Heart left ventricle (tissue), 16 donors: ENCODE measurements at places on chromosomes 5 and 9. TPM values are rescaled to one million over a fixed set of nuclear protein-coding genes. Genes with fewer than 3 reads are reported as not detected.

Gene DNAI1
- 0.43 TPM for total RNA-seq

- DNase-seq = no peak
Measured at GRCh38 chr5:133051061-133051541, 712 bp upstream of the HSPA4 start.

Gene DMRT3
- not detected for total RNA-seq

DNA sequence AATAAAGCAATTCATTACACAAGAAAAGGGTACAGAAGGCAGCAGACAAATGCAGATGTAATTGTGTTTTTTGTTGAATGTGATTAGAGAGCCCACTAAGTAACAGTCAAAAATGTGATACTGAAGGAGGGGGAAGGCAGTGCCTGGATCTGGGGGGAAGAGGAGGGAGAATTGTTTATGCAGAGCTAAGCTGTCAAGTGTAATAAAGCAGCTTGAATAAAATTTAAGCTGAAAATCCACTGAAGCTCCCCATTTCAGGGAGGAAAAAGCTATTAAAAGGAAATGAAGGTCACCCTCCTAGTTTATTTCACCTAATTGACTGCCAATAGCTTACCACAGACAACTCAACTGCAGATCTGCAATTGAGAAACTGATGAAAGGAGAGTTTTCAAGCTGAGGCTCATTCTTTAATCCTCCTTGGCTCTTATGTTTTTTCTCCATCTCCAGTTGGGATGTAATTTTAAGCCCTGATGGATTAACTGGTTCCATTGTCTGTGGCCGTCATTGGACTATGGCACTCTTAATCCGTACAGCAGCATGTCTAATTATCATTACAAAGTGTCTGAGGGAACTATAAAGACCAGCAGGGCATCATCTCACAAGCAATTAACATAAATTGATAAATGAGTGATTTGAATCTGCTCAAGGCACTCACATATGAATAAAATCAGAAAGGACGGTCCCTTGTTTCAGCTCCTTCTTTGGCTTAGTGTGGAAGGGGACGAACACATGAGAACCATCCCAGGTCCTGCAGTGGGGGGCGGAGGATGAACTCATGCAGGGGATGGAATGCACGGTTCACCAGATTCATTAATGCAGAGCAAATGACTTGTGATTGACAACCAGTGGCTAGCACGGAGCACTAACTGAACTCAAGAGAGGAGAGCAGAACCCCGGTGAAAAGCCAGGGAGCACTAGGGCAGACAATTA, 38.5 kb downstream of the TLE1 start:
- DNase-seq = no peak

Gene PCDHA9
- not detected for total RNA-seq

Gene CTNND2
- 20.2 TPM for total RNA-seq

DNA sequence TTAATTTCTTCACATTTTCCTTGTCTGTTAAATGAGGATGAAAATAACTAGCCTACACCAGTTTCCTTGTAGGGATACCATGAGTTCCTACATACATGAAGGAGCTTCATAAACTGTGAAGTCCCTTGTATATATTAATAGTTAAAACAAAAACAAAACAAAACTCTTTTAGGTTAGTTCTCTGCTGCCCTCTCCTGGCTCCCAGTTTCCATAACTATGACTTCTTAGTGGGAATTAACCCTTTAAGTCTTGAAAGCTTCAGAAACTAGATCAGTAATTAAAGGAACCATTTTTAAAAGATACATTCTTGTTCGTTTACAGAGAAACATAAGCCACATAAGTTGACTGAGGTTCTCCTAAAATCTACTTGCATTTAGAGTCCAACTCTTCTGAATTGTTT, 500.0 kb upstream of the C9orf72 start:
- DNase-seq = no peak

DNA sequence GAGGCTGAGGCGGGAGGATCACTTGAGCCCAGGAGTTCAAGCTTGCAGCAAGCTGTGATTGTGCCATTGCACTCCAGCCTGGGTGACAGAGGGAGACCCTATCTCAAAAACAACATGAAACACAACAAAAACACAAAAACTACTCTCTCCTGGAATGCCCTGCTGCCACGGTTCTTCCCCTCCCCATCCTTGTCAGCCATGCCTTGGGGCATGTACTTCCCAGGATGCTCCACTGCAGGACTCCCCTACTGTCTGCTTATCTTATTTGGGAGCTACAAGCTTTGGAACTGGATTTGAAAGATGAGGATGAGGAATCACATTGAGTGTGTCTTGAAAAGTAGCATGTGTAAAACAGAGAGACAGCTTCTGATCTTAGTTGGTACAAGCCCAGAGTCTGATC, 40.1 kb upstream of the KIAA1958 start:
- no peak for DNase-seq

- no peak for DNase-seq
Measured at GRCh38 chr5:171714261-171714660, 71.4 kb upstream of the SMIM23 start.

- DNase-seq = no peak
Measured at GRCh38 chr5:172149073-172149472, 39.0 kb downstream of the STK10 start.

DNA sequence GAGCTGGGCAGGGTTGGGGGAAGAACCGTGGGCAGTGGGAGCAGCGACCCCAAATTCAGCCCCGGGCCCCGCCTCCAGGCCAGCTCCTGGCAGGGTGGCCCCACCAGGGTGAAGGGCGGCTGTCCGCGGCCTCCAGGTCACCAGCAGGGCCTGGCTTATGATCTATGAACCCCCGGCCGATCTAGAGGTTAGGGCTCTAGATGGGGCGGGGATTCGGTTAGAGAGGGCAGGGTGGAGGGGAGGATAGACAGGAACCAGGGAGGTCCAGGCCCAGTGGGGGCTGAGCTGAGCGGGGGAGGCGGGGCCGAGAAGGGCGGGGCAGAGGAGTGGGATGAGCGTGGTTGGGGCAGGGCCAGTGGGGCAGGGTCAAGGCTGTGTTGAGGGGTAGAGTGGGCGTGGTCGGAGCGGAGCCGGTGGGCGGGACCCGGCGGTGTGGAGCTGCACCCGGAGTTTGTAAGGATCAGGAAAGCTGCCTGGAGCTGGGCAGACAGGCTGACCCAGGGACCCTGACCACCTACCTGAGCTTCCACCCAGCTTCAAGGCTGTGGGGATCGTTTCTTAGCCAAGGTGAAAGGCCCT, 29.3 kb upstream of the OBP2B start:
- DNase-seq = peak; percentile 88

DNA sequence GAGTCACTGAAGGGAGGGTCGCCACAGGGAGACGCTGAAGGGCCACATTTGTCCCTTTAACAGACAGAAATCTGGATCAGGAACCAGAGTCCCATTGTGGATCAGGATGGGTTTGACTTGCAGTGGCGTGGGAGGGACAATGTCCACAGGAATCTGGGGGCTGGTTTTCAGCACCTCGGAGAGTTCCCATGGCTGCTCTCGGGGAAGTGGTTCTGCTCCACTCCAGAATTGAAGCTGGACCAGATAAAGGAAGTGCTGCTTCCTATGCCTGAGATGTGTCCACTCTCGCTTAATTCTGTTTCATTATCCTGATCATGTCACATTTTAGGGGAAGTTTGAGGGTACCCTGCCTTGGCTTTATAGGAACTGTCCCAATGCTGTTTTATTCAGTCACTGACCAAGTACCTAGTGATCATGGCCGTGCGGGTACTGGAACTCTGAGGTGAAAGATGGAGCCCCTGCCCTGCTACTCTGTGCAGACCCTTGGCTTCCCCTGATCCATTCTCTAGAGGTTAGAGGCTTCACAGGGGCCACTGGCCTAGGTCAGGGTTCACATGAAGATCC, 28.7 kb downstream of the ENHO start:
- peak; percentile 60 for DNase-seq

Gene IFNB1
- total RNA-seq = not detected

- DNase-seq = peak; percentile 67
Measured at GRCh38 chr9:34547960-34548611, 25.3 kb upstream of the ENHO start.

Gene TXNDC8
- not detected for total RNA-seq

Gene FOXD4L3
- total RNA-seq = not detected

Gene KIF12
- not detected for total RNA-seq

Gene NAA35
- total RNA-seq = 15.6 TPM

Gene CD14
- 17.7 TPM for total RNA-seq

GRCh38 chr9:113462781-113463286, 693 bp upstream of the RGS3 start:
- DNase-seq = no peak

GRCh38 chr5:169646856-169647255, 9.8 kb downstream of the DOCK2 start:
- no peak for DNase-seq

DNA sequence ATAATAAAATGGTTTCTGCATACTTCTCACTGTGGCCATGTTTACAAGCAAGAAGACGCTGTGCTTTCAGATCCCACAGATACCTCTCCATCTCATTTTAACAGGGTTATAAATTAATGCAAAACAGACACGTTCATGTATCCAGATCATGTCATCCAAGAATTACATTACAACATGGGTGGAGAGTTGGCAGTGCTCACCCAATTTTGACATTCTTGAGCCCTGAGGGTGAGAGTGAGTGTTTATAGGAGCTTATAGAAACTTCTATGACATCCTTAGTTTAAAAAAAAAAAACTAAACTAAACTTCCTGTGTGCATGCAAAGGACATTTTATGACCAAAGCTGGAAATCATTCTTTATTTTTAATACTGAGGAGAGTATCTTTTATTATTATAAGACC, 9.1 kb downstream of the PRKACG start:
- DNase-seq = no peak

DNA sequence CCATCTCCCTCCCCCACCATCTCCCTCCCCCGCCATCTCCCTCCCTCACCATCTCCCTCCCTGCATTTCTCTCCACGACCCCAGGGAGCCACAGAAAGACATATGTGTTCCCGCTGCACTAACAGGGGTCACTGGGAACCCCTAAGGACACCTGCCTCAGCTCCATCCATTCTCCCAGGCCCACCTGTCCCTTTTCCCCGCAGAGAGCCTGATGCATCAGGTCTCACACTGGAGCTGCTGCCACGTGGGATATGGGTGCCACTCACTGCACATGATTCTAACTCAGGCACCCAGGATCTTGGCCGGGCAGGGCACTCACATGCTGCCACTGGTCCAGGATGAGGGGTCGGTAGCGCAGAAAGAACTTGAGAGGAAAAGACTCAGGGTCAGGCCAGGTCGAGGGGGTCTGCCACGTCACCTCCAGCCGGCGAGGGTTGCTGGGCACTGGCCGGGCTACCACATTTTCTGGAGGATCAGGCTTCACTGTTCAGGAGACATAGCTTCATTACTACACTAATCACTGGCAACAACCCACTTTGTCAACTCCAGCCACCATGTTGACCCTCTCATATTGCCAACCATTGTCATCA, 33.2 kb upstream of the ENHO start:
- no peak for DNase-seq

DNA sequence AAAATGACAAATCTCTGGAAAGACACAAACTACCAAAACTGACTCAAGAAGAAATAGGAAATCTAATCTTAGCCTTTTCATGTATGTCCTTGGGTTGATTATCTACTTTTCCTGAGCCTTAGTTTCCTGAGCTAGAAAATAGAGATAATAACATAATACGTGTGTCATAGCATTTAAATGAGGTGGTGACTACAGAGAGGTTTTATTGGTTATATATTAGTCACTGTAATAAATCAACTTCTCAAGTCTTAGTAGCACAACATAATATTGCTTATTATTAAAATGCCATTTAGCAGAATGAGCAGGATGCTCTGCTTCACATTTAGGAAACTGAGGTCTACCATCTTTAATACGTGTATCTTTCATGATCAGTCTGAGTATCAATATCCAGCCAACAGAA, 7.1 kb upstream of the PJA2 start:
- no peak for DNase-seq

- no peak for DNase-seq
Measured at GRCh38 chr9:7375013-7375511, 424.5 kb downstream of the DMAC1 start.

Gene PHYHD1
- 31.5 TPM for total RNA-seq

DNA sequence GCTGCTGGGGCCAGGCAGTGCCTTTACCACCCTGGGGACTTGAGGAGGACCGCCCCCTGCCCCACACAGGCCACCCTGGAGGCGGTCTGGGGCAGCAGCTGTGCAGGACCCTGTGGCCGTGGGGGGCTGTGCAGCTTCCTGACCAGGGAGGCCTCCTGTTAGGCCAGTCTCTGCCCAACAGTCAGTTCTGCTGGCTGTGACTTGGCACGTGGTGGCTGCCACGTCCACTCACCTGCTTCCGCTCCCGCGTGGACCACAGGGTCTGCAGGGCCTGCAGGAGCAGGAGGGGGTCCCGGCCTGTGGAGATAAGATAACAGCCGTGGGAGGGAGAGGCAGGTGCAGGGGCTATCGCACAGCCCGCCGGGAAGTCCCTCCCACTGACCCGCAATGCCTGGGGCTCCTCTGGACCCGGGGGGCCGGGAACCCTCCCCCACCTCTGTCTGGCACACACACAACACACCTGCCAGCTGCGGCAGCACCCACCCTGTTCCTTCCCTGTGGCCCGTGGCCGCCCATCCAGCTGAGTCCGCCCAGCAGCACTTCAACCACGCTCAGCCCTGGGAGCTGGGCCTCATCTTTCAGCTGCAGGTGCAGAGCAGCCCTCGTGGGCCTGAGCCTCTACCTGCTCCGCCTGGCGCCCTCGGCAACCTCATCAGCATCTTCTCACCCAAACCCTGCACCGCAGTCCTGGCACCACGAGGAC, 39.7 kb downstream of the EXD3 start:
- DNase-seq = peak; percentile 61

GRCh38 chr9:131635285-131635684, 90.0 kb downstream of the PRRT1B start:
- DNase-seq = peak; percentile 79

- DNase-seq = no peak
Measured at GRCh38 chr9:136003411-136004218, 42.4 kb upstream of the UBAC1 start.

Gene GABRA1
- not detected for total RNA-seq

Gene LAMC3
- 0.25 TPM for total RNA-seq

DNA sequence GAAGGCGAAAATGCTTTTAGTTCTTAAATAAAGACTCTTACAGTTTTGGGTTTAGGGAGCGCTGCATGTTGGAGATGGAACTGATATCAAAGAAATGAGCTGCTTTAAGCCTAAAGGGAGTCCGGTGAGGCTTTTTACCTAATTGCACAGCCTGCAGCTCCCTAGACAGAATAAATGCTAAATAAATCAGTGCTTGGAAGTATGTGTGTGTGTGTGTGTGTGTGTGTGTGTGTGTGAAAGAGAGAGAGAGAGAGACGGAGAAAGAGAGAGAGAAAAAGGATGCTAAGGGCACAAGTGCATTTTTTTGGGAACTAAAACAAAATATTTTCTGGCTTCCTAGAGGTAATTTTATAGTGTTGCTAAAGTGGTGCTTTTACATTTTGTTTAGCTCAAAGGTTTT, 88.4 kb downstream of the MTRR start:
- no peak for DNase-seq

GRCh38 chr9:15461056-15461455, 38.4 kb downstream of the SNAPC3 start:
- no peak for DNase-seq

- DNase-seq = peak; percentile 33
Measured at GRCh38 chr9:109182940-109183798, 16.1 kb upstream of the FRRS1L start.
